Osteoblast (primary cell): ENCODE measurements at places on chromosomes 7 and 10. TPM values are rescaled to one million over a fixed set of nuclear protein-coding genes. Genes with fewer than 3 reads are reported as not detected.

Gene IDI2
- total RNA-seq: not detected in 2 replicates

Gene ARHGAP22
- total RNA-seq: 45.6 and 50.1 TPM in 2 replicates

Gene CPED1
- 30.8 and 37.4 TPM in 2 replicates for total RNA-seq

Gene IFIT1
- 19.7 and 34.4 TPM in 2 replicates for total RNA-seq

Gene GPR22
- not detected in 2 replicates for total RNA-seq

Gene RARRES2
- 18.3 and 26.1 TPM in 2 replicates for total RNA-seq
